ENCODE measurements at places on chromosomes 1 and 21. TPM values are rescaled to one million over a fixed set of nuclear protein-coding genes. Genes with fewer than 3 reads are reported as not detected.

SAMD11 gene
- not detected for polyA plus RNA-seq

SYT2 gene
- not detected for polyA plus RNA-seq

METTL13 gene
- 21.7 TPM for polyA plus RNA-seq

HRNR gene
- polyA plus RNA-seq: not detected

CDC7 gene
- polyA plus RNA-seq: 5.3 TPM

TNFRSF8 gene
- not detected for polyA plus RNA-seq

TDRD10 gene
- polyA plus RNA-seq: not detected

SLC66A1 gene
- polyA plus RNA-seq: 8.8 TPM

CFAP107 gene
- polyA plus RNA-seq: not detected

LCE3D gene
- polyA plus RNA-seq: not detected

OR2L5 gene
- not detected for polyA plus RNA-seq

GSTM4 gene
- 19.3 TPM for polyA plus RNA-seq

CD1C gene
- 131 TPM for polyA plus RNA-seq

TTC24 gene
- 4.3 TPM for polyA plus RNA-seq

RAD54L gene
- not detected for polyA plus RNA-seq

MYOG gene
- not detected for polyA plus RNA-seq

SARS1 gene
- polyA plus RNA-seq: 72.7 TPM

FLG gene
- not detected for polyA plus RNA-seq

TNFSF4 gene
- polyA plus RNA-seq: not detected

GIPC2 gene
- polyA plus RNA-seq: not detected
